ENCODE measurements at places on chromosomes 5 and 9.

- DNase-seq = no peak
These were observed 12.4 kb downstream of the PCAT7 start for GRCh38 chr9:94567271-94567670.

DNA sequence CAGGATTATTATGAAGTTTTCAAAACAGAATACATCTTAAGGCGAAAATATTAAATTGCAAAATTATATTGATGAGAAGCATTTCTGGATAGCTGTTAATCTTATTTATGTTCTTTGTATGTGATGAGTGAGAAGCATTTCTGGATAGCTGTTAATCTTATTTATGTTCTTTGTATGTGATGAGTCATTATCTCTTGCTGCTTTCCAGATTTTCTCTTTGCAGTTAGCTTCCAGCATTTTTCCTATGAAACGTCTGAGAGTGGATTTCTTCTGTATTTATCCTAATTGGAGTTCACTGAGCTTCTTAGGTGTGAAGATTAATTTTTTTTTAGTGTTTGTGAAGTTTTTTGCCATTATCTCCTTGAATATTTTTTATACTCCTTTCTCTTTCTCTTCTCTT, 8.2 kb downstream of the TMEM232 start:
- no peak for DNase-seq

DNA sequence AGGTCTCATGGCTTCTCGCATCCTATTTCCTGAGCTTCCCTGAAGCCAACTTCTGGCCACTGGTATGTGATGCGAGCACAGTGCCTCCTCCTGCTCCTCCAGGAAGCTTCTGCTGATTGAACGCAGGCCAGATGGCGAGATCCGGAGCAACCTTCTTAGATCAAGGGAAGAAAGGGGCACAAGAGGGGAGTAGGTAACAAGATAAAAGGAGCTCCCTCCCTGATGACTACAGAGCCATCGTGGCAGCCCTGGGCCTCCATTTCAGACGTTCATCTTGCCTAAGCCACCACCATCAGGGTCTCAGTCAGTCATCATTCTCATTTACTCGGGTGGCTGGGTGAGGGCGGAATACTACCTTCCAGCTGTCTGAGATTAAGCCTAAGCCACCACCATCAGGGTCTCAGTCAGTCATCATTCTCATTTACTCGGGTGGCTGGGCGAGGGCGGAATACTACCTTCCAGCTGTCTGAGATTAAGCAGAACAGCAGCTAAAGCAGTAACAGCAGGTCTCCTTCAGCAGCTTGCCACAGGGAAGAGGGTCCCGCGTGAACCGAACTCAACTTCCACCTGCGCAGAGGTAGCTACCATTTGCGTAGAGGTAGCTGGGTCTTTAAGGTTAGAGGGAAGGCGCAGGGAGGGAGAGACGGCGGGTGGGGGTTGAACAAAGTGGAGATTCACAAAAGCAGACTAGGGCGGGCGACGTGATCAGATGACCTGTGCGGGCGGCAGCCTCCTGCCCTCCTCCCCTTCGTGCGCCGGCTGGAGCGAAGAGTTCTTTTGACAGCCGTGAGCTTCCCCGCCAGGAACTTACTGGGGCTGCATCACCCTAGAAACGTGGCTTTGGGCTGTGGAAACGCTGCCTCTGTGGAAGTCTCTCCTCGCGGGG, 27.9 kb upstream of the MGAT1 start:
- DNase-seq = no peak

DNA sequence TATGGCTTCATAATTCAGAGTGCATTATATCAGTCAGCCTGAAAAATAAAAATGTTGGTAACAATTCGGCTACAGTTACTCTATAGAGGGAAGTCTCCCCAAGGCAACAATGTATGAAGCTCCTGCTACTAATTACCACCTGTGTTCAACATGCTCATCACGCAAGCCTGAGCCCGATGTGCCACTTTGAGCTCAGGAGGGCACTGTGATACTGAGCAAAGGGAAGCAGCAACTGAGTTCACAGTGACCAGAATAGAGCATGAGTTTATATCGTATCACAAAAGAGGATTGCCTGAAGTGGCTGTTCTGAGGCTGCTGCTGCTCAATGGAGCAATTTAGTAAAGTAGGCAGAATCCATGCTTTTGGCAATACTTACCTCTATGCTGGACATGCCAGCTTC, 202.0 kb upstream of the HAPLN1 start:
- no peak for DNase-seq

GRCh38 chr5:126449751-126450271, 26.6 kb downstream of the GRAMD2B start:
- DNase-seq = no peak

DNA sequence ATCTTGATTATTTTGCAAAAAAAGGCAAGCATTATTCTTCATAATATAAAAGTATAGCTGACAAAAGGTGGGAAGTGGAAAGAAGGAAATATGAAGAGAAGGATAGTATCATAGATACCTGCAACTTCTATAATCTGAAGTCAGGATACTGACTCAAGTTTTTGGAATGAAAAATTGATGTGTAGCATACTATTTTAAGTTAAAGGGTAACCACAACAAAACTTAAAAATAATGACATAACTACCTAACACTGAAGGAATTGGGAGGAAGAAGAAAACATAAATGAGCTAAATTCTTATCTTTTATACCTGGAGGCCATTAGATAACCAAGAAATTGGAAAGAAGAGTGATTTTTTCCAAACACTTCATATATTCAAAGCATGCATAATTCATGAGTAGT, 51.8 kb upstream of the TLE1 start:
- no peak for DNase-seq

GRCh38 chr9:137095664-137096517, 9.1 kb downstream of the MAN1B1 start:
- no peak for DNase-seq

GRCh38 chr9:70478963-70479641, 64.6 kb upstream of the KLF9 start:
- DNase-seq = no peak

DNA sequence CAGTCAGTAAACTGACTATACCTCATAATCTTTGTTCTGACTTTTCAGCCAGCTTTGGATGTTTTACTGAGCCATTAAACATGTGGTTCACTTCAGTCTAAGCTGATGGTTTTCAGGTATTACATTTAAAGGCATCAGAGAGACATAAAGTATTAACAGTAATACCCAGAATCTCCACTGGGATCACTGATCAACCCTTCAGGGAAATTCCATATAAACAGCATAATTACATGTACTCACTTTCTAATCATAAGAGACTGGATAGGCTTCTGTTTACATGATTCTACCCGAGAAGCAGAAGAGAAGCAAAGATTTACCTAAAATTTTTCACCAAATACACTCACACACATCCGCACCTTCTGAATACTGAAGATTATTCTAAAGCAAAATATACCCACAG, 186.7 kb upstream of the FREM1 start:
- no peak for DNase-seq

GRCh38 chr9:69376651-69377050, 51.6 kb downstream of the ENTREP1 start:
- no peak for DNase-seq

GRCh38 chr5:98656796-98657195, 116.7 kb upstream of the RGMB start:
- DNase-seq = no peak

DNA sequence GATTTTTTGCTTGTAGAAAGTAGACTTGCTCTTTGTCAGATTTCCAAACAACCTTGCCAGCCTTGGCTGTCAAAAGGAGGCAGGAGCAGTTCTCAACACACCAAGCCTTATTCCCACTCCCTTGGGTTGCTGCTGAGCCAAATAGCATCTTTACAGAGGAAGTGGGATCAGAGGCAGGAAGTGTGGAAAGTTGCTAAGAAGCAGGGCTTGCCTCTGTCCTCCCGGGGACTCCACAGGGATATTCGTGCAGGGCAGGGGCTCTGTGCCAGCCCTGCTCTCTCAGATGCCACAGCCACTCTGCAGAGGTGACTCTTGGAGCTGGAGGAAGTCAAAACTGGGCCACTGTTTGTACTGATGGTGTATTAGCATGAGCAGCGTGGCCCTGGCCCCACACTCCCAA, 24.3 kb downstream of the PTPDC1 start:
- DNase-seq = no peak

DNA sequence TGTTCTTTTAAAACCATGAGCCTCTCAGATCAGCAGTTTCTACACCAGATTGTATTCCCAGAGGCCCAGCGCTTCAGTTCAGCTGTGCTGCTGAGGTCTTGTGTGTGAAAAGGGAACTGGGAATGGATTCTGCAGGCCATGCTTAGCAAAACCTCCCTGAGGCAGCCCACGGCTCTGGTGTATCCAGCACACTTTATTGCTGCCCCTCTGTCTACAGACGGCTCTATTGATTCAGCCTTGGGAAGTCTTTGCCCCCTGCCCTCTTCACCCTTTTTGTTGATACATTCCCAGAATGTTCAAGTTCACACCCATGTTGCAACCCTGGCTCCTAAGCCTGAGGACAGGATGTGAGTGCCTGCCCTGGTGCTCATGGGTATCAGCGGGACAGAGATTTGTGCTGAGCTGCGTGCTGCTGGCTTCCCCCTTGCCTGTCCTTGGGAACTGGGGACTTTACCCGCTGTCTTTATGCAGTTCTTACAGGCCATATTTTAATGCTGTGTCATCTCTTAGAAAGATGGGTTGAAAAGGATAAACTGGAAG, 37.3 kb downstream of the ARHGAP26 start:
- DNase-seq = no peak

DNA sequence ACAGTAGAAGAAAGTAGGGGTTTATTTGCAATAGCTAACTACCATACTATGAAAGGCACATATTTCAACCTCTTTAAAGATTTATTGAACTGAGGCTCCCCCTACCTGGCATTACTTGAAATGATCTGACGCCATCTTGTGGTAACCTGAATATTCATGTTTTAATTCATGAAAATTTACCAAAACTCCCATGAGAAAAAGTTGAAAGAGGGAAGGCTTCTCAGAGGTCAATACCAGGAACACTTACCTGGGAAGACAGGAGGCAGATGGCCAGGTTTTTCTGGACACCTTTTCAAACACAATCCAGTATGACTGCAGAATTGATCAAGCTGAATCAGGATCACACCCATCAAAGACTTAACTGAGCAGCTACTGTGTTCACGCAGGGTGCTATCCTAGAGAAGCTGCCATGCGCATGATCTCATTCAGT, 9.4 kb downstream of the PRELID2 start:
- DNase-seq = peak; percentile 41

- no peak for DNase-seq
These were observed 45.3 kb downstream of the ERBIN start for GRCh38 chr5:65971643-65972042.

GRCh38 chr9:7266911-7267595, 509.3 kb downstream of the KDM4C start:
- DNase-seq = peak; percentile 58

DNA sequence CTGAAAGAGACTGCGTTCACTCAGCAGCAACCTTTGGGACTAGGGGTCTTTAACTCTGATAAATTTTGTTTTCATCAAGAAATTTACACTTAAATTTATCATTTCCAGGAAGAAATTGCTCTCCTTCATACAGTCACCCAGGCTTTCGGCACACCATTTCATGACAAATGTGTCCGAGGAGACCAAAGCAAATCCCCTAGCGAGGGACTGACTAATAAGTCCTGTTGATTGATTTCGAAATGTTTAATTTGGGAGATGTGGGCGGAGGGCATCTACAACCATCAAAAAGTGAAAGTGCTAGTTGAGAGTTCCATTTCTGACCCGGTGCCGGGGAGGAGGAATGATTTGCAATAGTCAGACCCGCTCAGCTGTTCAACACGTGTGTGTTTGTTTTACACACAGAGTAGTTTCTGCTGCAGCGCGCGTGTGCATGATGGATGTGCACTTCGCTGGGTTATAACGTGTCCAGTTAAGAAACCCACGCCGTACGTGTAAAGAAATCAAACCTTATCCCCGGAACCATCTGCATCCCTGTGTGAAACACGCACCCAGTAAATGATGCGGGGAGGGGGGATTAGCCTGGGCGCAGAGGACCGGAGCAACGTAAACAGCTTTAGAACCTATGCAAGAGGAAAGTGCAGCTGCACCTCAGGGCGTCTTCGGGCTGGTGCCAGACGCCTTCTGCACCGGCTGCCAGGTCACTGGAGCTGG, 845 bp upstream of the NR4A3 start:
- peak; percentile 58 for DNase-seq

- DNase-seq = no peak
These were observed 13.6 kb downstream of the OTULINL start for GRCh38 chr5:14595189-14595588.

DNA sequence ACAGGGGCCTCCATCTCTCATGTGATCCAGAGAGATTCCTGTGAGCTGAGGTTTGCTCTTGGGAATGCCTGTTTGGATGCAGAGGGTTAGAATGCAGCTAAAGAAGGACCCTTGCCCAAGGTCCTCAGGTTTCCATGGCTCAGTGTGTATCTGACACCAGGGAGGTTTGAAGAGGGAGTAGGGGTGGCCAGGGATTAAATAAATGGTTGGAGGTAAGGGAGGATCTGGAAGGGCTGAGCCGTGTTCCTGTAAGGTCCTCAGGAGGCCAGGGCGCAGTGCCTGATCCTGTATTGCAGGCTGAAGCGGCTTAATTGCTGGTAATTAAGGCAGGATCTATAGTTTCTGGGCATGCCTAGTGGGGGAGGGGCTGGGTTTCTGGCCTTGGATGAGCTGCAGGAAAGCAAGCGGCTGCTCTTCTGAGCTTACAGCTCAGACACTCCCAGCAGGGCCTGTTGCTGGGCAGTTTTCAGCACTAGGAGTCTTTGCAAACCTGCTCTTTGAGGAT, 41.5 kb upstream of the MAP1B start:
- no peak for DNase-seq

DNA sequence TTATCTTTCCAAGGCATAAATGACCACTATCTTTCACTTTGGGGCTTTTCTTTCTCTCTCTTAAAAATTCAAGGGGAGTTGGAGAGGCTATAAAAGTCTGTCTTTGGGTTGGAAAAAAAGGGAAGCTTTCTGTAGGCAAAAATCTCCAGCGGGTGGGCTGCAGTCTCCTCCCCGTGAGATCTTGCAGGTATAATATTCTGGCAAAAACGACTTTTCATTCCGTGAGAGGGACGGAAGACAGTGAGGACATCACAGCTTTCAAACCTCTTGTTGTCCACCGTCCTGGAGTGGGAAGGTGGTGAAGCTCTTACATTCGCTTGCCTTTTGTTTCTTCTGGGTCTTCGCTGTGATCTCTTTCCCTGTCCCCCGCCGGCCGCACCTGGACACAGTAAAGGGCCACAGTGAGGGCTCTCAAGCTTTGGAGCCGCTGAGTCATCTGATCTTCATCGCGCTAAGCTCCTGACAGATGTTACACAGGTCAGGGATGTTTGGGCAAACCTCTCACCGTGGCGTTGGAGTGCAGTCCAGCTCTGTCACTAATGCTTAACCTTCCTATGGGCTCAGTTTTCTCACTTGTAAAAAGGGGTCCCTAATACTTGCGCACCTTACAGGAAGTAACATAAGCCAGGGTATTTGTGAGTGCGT, 61.9 kb upstream of the MEGF10 start:
- peak; percentile 24 for DNase-seq

GRCh38 chr5:31823472-31823871, 184.5 kb downstream of the PDZD2 start:
- DNase-seq = no peak

GRCh38 chr5:100479079-100479688, 56.0 kb upstream of the FAM174A start:
- no peak for DNase-seq

- no peak for DNase-seq
These were observed 31.4 kb upstream of the SPARC start for GRCh38 chr5:151718153-151718552.

- no peak for DNase-seq
These were observed 41.5 kb downstream of the ALDH1A1 start for GRCh38 chr9:72911247-72911775.

GRCh38 chr5:40141896-40142295, 537.8 kb upstream of the PTGER4 start:
- DNase-seq = no peak

All from left renal cortex interstitium (tissue), 4 donors.